ENCODE measurements at places on chromosomes 4 and X.

DNA sequence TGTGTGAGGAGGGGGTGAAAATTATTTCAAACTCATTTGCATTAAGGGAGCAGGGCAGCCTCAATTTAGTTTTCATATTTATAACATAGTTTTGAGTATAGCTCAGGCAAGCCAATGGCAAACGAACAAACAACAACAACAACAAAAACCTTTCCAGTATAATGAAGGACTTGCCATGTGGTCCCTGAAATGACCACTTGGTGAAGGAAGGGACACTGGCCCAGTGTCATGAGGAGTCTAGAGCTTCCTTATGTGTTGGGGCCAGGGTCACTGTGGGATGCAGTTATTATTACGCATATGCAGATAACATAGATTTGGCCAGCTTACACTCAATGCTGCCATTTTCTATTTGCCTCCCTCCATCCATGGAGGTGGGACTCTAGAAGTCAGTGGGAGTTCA lies 23.3 kb downstream of the NKX3-2 start:
- no peak for DNase-seq

DNA sequence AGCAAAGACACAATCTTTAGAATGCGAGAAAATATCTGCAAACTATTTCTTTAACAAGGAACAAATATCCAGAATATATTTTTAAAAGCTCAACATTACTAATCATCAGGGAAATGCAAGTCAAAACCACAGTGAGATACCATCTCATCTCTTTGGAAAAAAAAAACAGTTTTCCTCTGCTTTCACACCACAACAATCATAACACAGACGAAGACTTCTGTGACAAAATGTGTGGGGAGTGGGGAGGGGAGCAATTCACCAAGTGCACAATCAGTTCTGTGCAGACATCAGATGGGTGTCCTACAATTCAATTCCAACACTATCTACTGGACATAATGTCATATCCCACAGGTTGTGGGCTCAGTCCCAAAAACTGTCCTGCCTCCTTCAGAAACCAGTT lies 293.2 kb upstream of the SLC7A11 start:
- DNase-seq, result no peak

DNA sequence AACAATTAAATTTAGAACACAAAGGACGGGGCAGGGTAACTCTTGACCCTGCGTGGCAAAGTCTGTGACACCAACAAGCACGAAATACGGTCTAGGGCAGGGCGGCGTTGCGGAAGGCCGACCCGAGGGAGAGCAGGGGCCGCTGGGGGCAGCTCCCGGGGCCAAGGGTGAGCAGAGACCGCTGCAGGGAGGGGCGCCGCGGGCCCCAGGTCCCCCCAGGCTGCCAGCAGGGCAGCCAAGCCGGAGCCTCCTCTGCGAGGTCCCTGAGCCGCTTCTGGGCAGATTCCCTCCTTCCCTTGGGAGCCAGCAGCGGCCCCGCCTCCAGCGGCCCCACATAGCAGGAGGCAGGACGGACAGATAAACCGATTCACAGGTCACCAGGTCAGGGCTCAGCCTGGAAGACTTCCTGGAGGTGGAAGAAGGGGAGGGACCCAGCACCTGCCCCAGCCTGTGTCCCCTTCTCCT lies 90.2 kb downstream of the FAM53A start:
- no peak for DNase-seq

DNA sequence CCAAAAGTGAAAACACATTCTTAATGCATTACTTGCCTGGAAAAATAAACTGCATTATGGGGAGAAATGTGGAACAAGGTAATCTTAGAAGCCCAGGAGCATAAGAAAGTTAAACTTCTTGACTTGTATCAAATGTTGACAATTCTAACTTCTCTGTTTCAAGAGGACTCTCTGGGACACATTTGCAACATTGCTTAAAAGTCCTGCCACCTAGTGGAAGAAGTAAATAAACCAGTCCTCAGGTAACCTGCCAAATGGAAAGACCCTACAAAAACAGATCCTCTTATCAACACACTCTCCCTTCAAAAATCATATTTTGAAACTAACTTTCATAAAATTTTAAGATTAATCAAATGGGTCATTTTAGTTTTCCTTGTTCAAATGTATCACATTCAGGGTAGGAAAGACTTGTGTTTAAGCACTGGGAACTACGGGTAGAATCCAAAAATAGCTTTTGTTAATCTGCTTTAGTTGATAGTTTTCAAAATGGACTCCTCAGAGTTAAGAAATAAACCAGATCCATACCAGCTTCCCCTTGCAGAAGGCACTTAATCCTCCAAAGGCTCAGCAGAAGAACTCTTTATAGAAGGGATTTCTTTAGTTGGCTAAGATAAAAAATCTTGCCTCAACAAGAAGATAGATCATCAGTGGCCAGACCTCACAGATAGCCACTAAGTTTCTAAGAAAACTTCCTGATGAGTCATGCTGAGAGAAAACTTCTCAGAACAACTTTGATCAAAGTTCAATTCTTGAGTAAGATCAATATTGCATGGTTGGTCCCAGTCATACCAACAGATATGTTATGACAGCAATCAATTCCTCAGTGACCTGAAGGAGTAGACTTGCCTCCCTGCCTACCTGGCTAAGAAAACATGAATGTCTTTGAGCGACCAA lies 141.7 kb downstream of the HHIP start:
- DNase-seq, result no peak

GRCh38 chr4:6177587-6178197 lies 22.7 kb downstream of the JAKMIP1 start:
- no peak for DNase-seq

GRCh38 chr4:83387476-83388312 lies 53.0 kb upstream of the HPSE start:
- DNase-seq, result no peak

DNA sequence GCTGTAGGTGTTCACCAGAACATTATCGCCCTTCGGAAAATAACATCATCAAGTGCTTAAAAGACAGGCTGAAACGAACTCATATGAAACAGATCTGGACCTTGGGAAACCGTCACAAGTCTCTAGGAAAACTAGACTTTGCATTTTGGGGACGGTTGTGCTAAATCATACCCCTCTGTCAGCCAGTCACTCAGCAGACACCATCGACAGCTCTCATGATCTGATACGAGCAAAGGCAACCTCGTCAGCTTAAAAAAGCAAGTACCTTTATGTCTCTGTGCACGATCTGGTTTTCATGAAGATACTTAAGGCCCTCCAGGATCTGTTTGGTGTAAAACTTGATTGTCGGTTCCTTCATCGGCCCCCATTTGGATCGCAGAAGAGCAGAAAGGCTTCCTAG lies 48.4 kb downstream of the PDHA1 start:
- DNase-seq, result no peak

- no peak for DNase-seq
These were observed 61.6 kb downstream of the KDM5C start for GRCh38 chrX:53163436-53163835.
